ENCODE measurements at places on chromosomes 1 and 21.

DNA sequence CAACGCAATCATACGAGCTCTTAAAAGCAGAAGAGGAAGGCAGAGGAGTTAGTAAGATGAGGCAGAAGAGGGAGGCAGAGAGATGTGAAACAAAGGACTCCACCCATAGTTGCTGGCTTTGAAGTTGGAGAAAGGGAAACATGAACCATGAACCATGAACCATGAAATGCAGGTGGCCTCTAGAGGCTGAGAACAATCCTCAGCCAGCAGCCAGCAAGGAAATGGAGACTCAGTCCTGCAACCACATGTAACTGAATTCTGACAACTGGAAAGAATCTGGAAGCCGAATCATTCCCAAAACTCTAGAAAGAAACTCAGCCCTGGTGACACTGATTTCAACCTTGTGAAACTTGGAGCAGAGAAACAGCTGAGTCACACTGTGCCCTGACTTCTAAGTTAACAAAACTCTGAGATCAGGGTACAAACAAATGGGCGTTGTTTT is 10.1 kb downstream of the DIPK1A start:
- no peak for DNase-seq

- DNase-seq = no peak
Observed at GRCh38 chr1:229088711-229089110, 182.2 kb upstream of the RAB4A start.

- DNase-seq = no peak
Observed at GRCh38 chr1:109806733-109807400, 43.1 kb upstream of the EPS8L3 start.

- DNase-seq = no peak
Observed at GRCh38 chr1:97980530-97980929, 59.7 kb upstream of the DPYD start.

DNA sequence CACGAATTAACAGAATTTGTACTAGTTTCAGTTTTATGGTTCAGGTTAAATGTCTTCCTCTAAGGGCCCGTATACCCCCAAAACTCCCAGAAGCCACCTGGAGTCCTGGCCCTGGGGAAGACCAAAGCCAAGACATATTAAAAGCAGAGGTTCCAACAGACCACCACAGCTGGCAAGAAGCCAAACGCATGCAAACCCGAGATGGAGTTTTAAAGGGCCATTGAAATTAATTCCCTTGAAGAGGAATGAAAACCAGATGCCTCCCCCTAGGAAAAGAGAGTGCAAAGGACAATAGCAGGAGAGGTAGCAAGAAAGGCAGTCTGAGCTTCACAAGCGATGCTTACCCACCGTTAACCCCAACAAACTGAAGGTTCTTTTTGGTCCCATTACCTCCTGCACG is 48.1 kb downstream of the KANK4 start:
- no peak for DNase-seq

GRCh38 chr1:17227358-17227915 is 21.5 kb upstream of the PADI3 start:
- no peak for DNase-seq

DNA sequence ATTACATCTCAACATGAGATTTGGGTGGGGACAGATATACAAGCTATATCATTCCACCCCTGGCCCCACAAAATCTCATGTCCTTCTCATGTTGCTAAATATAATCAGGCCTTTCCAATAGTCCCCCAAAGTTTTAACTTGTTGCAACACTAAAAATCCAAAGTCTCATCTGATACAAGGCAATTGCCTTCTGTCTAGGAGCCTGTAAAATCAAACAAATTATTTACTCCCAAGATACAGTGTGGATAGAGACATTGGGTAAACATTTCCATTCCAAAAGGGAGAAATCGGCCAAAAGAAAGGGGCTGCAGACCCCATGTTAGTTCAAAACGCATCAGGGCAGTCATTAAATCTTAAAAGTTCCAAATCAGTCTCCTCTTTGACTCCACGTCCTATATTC is 47.0 kb downstream of the SYT14 start:
- DNase-seq = no peak

GRCh38 chr1:28885977-28886730 is 28.2 kb upstream of the EPB41 start:
- no peak for DNase-seq

GRCh38 chr1:175480343-175480822 is 263.0 kb downstream of the TNR start:
- DNase-seq = no peak

DNA sequence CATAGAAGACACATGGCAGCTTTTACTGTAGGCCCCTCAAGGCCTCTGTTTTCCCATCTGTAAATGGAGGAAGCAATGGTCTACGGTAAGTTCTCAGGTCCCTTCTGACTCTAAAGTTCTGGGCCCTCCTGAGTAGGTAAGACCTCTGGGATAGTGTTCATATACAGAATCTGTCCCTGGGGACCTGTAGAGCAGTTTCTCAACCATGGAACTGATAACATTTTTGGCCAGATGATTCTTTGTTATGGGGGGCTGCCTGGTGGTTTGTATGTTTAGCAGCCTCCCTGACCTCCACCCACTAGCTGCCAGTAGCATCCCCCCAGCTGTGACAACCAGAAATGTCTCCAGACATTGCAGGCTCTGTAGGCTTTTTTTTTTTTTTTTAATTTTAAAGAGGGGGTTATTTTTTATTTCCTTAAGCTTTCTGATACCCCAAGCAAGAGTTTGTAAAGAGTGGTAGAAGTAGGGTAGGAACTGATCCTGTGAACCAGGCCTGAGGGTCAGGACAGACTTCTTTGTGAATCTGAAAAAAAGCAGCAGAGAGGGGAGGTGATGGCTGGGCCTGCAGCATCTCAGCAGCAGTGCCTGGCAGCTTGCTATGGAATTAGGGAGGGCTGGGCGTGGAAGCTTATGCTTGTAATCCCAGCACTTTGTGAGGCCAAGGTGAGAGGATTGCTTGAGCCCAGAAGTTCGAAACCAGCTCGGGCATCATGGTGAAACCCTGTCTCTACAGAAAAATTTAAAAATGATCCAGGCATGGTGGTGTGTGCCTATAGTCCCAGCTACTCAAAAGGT is 20.2 kb upstream of the TCEA3 start:
- DNase-seq = no peak

DNA sequence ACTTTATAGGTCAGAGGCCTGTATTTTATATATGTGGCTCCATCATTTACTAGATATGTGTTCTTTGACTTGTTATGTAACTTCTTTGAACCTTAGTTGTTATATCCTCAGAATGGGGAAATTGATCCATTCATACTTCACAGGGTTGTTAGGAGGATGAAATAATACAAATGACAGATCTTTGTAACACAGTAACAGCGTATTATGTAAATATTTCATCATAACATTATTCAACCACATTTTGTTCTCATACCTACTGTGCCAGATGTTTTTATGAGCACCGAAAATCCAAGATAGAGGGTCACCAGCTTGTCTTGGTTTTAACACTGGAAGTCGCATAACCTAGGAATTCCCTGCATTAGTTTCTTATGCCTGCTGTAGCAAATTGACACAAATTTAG is 3.3 kb downstream of the SUCO start:
- no peak for DNase-seq

DNA sequence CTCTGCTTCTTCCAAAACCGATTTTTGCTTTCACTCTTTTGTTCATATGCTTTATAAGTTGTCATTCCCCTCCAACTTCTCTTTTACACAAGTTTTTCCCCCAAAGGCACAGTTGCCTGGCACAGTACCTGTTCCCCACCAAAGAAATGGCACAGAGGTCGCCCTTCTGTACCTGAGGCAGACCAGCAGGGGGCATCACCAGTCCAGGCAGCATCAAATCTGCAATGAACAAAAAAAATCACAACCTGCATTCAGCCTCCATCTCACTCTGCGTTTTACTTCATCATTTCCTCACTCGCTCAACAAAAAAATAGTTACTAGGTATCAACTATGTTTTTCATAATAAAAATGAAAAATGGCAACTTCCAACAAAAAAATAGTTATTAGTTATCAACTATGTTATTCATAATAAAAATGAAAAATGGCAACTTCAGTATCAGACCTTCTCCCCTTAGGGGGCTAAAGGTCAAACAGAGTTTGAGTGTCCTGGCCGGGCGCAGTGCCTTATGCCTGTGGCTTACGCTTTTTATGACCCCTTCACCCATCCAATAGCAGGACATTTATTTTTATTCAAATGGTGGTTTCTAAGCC is 4.1 kb downstream of the EIF2D start:
- DNase-seq = no peak

DNA sequence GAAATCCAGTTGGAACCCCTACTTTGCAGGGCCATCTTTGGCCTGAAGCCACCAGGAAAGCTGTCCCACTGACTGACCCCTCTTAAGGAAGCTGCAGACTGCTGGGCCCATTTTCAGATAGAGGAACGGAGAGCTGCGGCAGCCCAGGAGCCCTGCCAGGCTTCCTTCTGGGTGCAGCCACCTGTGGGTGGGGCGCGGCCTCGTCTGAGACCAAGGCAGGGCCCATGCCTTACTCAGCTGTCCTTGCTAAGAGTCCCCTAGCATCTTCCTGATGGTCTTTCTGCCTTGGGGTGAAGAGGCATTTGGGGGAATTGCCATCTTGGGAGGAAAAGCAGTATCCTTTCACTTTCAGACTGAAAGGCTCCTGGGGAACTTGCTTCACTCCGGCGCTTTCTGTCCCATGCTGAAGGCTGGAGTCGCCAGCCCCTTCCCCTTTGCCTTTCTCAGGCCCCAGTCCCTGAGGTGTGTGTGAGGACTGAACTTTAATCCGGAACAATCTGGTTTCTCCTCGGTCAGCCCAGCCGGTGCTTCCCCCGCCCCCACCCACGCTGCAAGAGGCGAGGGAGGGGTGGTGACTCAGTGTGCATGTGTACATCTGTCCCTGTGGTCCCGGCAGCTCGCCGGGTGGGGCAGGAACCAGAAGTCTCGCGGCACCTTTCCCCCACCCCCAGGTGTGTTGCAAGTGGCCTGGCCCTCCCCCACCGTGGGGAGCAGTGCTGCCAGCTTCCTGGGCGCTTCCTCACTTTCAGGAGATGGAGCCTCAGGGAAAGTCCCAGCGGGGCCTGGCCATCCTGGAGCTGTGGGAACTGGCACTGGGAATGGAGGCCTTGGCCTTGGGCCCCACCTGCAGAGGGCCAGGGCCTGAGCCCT is 5.1 kb downstream of the ZC3H12A start:
- DNase-seq = no peak

GRCh38 chr1:57258557-57259325 is 165.1 kb downstream of the DAB1 start:
- DNase-seq = no peak

DNA sequence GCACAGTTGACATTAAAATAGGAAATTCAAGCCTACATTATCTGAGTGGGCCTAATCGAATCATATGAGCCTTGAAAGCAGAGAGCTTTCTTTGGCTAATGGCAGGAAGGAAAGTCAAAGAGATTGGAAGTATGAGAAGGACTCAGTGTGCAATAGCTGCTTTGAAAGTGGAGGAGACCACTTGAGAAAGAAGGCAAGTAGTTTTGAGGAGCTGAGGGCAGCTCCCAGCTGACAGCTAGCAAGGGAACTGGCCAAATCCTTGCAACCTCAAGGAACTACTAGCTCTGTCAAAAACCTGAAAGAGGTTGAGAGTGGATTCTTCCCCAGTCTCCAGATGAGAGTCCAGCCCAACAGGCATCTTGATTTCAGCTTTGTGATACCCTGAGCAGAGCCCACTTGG is 149.0 kb upstream of the CACYBP start:
- no peak for DNase-seq

DNA sequence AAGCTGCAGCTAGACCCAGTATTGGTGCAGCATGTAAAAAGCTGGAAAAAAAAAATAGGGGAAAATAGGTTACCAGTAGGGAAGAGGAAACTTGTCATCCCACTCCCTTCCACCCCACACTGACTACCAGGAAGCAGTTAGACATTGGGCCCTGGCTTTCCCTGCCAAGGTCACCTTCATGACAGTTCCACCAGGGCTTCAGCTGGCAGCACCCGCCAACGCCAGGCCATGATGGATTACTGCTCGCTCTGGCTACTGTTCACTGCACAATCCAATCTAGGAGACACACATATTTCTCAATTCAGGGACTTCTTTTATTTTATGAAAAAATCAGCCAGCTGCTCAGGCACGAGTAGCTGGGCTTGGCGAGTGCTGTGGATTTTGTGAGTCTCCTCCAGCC is 127.7 kb downstream of the DMRTA2 start:
- DNase-seq = no peak

GRCh38 chr1:9331016-9331415 is 38.3 kb downstream of the SPSB1 start:
- DNase-seq = no peak

DNA sequence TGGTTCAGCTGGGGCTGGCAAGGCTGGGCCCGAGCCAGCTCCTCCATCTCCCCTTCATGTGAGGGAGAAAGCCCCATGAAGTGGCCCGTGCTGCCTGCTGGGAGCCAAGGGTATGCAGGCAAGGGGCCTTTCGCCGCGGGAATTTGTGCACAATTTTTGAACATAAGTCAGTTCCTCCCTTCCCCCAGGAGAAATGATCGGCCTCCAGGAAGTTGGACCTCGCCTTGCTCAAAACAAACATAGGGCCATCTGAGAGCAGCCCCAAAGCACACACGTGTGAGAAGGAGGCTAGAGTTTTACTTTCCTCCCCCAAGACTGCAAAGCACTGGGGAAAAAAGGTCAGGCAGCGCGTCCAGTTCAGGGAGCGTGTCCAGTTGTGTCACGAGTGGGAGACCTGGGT is 64.7 kb downstream of the PRDM16 start:
- DNase-seq = no peak

- no peak for DNase-seq
Observed at GRCh38 chr1:222285526-222285925, 262.4 kb downstream of the HHIPL2 start.

- DNase-seq = no peak
Observed at GRCh38 chr1:66723985-66724384, 28.3 kb upstream of the DYNLT5 start.

GRCh38 chr1:64811131-64811530 is 66.3 kb downstream of the RAVER2 start:
- no peak for DNase-seq

GRCh38 chr21:35256468-35256988 is 207.4 kb upstream of the RUNX1 start:
- no peak for DNase-seq

- DNase-seq = no peak
Observed at GRCh38 chr1:234942012-234942332, 186.7 kb downstream of the TOMM20 start.

DNA sequence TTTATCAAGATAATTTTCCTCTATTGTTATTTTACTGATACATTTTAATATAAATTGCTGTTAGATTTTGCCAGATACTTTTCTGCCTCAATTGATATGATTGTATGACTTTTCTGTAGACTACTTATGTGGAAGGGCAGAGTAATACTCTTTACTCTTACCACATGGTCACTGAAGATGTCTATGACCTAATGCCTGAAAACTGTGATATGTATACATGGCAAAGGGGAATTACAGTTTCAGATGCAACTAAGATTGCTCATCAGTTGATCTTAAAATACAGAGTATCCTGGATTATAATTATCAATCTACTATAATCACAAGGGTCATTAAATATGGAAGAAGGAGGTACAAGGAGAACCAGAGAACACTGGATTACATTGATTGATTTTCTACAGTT is 1528.0 kb downstream of the BRINP3 start:
- no peak for DNase-seq

GRCh38 chr1:22044690-22045420 is 7.7 kb upstream of the CDC42 start:
- DNase-seq = peak; percentile 79

- no peak for DNase-seq
Observed at GRCh38 chr1:72547412-72547811, 265.1 kb upstream of the NEGR1 start.

- no peak for DNase-seq
Observed at GRCh38 chr1:7363450-7363849, 407.6 kb upstream of the VAMP3 start.
